ENCODE measurements at places on chromosomes 12 and 14.

DNA sequence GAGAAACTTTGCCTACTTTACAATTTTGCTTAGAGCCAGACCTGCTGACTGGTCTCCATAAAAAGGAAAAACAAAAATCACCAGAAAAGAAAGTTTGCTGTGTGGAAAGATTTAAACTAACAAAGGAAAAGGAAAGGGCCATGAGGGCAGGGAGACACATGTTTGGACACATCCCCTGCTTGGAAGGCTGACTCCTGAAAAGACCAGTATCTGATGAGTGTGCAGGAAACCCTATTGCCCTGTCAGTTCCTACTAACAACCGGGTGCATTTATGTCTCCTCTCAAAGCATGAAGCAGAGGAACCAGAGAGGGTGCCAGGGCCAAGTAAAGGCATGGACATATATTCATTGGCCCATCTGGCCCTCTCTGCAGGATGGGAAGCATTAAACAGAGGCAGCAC, 7.0 kb upstream of the STAB2 start:
- no peak for DNase-seq

- no peak for DNase-seq
Observed at GRCh38 chr14:26204366-26204727, 393.5 kb downstream of the NOVA1 start.

DNA sequence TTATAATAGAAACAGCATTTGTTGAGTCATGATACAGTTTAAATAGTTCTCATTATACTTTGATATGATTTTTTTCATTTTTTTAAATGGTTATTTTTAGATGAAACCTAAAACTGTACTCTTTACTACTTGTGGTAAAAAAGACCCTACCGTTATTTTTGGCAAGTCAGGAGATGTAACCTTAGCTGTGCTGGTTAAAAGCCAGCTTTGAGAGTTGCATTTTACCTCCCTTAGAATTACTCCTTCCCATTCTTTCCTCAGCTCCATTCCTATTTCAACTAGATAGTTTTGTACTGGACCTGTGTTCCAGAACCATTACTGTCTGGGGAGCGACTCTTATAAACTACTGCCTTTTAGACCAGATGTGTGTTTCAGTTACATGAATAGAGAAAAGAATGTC, 92.0 kb downstream of the RAD51B start:
- no peak for DNase-seq

GRCh38 chr14:23442721-23443356, 7.4 kb upstream of the MYH7 start:
- no peak for DNase-seq

- no peak for DNase-seq
Observed at GRCh38 chr12:53810950-53811349, 59.2 kb upstream of the CISTR start.

DNA sequence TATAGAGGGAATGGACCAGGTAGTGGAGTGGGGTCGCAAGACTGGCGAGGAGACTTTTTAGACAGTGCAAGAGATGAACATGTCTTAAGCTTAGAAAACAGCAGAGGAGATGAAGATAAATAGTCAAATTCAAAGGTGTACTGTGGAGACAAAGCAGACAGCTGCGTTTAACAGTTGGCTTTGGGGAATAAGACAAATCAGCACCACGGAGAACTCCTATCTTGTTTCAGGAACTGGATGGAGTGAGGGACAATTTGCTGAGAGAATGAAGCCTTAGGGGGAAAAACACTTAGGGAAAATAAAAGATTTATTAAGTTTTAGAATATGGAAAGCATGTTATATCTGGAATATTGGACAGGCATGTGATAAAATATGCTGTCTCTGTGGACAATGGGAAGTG, 458.8 kb downstream of the GLT1D1 start:
- no peak for DNase-seq

GRCh38 chr12:5134861-5135525, 91.3 kb downstream of the KCNA5 start:
- DNase-seq: no peak

GRCh38 chr14:28766469-28766955, at the start of gene FOXG1:
TSS of gene FOXG1 (plus strand) at chr14:28766787. CDS start at chr14:28767280, 493 bp downstream.
- DNase-seq: no peak

DNA sequence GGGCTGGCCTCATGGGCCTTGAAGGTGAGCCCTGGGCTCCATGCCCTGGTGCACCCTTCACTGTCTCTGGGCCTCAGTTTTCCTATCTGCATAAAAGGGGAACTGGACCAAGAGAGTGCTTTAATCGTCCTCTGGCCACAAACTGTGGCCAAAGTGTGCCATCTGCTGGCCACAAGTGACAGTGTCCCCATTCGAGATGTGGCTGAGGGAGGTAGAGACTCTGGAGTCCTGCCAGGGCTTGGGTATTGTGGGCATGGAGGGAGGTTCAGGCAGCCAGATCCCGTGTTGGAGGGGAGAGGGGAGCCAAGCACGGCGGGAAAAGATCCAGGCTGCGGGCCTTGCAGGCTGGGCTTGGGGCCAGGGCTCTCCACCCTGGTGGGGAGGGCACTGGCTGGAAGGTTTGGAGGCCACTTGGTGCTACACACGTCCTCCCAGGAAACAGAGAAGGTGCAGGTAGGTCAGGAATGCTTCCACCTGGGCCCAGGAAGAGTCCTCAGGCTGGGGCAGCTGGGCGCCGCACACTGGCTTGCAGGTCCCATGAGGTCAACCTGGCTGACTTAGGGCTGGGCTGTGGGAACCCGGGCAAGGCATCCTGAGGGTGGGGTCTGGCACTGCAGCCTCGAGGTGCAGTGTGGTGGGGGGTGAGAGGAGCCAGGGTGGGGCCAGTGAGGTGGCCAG, 7.3 kb upstream of the KIF26A start:
- no peak for DNase-seq

GRCh38 chr12:110600254-110600653, 13.7 kb upstream of the TCTN1 start:
- DNase-seq: no peak

DNA sequence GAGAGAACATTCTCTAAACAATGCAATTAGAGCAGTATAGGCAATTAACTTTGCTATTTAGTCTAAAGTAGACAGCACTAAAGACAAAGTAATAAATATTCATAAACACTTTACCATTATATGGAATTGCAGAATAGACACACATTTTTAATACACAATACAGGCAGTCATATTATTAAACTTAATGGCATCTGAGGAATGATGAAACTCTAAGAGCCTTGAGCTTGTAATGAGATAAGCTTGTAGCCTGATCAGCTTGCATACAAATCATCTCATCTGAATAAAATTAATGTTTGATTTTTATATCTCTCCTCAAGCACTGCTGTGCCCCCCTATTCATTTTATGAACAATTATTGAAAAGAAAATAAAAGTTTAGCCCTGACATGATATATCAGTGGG, 107.6 kb downstream of the MGAT4C start:
- DNase-seq: no peak

GRCh38 chr14:94203473-94204210, 29.5 kb downstream of the PPP4R4 start:
- no peak for DNase-seq

DNA sequence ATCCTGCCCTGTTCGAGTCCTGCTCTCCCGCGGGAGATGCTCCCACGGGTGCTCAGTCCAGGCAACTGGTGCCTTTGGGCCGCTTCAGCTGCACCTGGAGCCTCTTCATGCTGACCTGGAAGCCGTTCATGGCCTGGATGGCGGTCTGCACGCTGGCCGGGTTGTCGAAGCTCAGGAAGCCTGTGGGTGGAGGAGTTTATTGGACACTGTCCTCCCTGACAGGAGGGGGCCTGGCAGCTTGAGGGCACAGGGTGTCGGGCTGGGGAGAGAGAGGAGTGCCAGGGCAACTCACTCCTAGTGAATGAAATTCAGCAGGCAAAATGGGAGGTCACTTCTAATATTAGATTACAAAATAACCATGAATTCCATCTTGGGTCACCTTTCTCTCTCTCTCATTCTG, 9.3 kb upstream of the NFYB start:
- no peak for DNase-seq

DNA sequence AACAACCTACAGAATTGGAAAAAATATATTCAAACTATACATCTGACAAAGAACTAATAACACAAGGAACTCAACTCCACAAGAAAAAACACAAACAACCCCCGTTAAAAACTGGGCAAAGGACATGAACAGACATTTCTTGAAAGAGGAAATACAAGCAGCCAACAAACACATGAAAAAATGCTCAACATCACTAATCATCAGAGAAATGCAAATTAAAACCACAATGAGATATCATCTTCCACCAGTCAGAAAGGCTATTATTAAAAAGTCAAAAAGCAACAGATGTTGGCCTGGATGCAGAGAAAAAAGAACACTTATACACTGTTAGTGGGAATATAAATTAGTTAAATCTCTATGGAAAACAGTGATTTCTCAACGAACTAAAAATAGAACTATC, 82.6 kb upstream of the CCDC91 start:
- DNase-seq: no peak

GRCh38 chr12:53948650-53949593, 5.8 kb upstream of the HOXC12 start:
- no peak for DNase-seq

DNA sequence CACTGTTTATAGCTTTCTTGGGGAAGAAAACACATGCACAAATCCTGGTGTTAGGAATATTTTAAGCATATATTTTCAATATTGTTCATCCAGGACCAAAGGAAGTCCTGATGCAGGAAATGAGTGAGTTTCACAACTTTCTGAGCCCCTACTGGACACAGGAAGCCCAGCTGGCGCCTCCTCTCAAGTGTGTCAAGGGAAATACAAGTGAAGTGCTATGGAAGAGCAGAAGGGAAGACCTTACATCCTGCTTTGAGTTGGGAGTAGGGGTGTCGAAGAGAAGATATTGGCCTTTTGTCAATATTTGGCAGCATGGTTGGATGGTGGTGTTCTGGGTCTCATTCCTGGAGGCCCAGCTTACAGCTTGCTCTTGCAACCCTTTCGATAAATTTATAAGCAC, 66.1 kb upstream of the ZDHHC17 start:
- DNase-seq: no peak

DNA sequence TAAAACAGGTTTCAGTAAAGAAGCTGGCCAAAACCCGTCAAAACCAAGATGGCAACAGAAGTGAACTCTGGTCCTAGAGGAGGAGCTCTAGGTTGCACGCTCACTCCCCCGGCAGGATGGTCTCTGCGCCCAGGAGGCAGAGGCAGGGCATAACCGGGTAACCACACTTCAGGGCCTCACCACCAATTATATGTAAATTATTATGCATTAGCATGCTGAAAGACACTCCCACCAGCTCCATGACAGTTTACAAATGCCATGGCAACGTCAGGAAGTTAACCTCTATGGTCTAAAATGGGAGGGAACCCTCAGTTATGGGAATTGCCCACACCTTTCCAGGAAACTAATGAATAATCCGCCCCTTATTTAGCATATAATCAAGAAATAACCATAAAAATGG, 20.1 kb upstream of the SLC6A12 start:
- DNase-seq: no peak

GRCh38 chr14:49579841-49580240, 6.3 kb downstream of the RPS29 start:
- DNase-seq: no peak

GRCh38 chr12:94535510-94535921, 75.8 kb upstream of the CEP83 start:
- no peak for DNase-seq

DNA sequence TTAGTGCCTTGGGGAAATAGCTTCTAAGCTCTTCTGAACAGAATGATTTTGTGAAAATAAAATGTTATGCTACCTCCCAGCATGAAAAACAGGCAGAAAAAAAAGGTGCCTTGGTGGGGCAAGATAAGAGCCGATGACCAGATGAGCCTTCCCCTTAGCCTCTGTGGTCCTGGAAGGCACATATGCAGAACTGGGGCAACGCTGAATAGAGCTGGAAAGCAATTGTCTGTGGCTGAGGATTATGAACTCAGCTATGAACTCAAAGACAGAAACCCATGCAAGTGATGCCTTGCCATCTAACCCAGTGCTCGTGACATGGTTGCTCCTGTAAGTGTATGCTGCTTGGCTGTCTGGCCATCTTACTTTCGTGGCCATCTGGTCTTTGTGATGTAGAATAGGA, 128.5 kb upstream of the FRMD6 start:
- DNase-seq: no peak

DNA sequence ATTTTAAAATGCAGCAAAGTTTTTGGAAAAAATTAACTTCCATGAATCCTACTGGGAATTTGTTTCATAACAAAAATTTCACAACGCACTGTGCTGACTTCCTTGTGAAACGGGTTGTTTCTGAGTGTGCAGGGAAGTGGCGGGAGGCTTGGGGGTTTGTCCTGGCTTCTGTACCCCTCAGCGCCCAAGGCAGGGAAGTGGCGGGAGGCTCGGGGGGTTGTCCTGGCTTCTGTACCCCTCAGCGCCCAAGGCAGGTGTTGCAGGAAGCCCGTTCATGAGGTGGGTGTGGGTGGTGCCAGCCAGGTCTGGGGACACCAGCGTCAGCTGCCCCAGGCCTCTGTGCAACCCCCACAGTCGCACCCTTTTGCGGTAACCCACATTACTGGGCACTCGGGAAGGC, 25.1 kb downstream of the ADGRD1 start:
- no peak for DNase-seq

DNA sequence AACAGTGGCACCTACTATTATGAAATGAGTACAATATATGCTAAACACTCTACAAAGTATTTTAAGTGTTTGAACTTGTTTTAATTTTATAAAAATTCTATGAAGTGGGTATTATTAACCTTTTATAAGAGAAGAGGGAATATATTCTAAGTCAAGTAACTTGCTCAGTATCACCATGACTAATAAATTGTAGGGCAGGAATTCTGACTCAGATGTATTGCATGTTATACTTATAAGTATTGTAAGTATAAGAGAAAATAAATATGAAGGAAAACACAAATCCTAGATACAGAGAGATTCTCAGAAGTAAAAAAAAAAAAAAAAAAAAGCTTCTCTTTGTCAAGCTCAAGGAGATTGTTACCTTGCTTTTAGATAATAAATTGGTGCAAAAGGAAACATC, 893.2 kb downstream of the SLC16A7 start:
- no peak for DNase-seq

- no peak for DNase-seq
Observed at GRCh38 chr14:55819610-55820304, 239.8 kb downstream of the KTN1 start.

DNA sequence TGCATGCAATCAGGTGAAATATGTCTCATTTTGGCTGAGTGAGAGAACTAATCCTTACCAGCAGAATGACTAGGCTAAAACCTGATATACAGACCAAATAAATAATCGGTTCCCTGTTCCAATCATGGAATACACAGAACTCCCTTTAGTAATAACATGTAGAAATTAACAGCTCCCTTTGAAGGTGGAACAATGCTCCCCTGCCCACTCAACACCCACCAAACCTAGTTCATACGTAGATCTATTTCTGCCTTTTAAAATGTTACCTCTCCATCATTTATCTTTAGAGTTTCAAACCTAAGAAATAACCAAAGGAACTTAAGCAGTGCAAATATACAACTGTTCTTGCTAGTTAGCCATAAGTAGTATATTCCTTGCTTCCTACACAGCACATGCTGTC, 153.7 kb upstream of the ABCD2 start:
- DNase-seq: no peak

- no peak for DNase-seq
Observed at GRCh38 chr12:2384533-2385351, 332.0 kb downstream of the CACNA1C start.

GRCh38 chr14:56161658-56162057, 43.4 kb downstream of the PELI2 start:
- no peak for DNase-seq

All from activated CD8-positive, alpha-beta memory T cell treated with anti-CD3 and anti-CD28 coated beads for 4 hours (primary cell).